Renal pelvis (tissue), 12 donors: ENCODE measurements at places on chromosomes 16 and 17.

- no peak for DNase-seq
Observed at GRCh38 chr17:64063766-64064224, 43.4 kb upstream of the ICAM2 start.

GRCh38 chr16:73064212-73064993 lies 16.5 kb upstream of the ZFHX3 start:
- no peak for DNase-seq

DNA sequence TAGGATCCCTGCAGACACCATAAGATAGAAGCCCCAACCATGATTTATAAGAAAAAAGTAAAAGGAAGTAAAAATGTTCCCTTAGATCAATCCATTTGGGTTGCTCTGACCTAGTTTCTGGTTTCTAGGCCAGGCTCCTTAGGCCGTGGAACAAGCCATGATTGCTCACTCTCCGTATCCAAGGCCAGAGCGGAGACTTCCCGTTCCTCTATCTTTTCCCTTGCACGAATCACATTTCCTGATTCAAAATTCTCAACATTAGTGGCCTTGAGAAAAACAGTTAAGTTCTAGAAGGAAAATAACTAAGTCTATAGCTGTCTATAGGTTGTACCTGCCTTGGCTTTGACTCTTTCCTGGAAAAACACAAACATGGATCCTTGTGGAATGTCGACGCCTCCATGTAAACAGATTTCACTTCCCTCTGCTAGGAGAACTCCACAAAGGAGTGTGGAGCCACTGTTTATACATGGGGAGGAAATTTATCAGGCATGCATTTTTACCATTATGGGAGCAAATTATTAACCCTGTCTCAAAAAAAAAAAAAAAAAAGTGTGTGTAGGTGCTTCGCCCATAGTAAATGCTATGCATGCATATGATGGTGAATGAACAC lies 149.6 kb downstream of the ZFHX3 start:
- no peak for DNase-seq

GRCh38 chr17:836151-836550 lies 54.0 kb downstream of the MRM3 start:
- DNase-seq: no peak

GRCh38 chr17:77457572-77458201 lies 316.9 kb downstream of the SEC14L1 start:
- no peak for DNase-seq

DNA sequence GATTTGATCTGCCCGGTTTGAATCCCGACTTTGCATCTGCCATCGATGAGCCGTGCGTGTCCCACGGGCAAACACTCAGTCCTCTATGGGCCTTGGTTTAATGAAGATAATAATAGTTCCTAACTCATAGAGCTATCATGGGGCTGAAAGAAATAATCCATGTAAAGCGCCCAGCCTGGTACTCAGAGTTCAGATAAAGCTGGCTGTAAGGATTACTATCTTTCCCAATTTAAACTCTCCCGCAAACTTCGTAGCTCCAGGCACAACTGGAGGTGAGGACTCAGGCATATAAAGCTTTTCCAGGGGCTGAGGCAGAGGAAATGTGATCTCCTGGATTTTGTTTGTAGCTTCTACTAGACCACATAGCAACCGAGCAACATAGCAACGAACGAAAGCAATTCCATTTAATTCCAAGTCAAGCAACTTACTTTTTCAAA lies 16.3 kb downstream of the ALOX15 start:
- DNase-seq: peak; percentile 78

DNA sequence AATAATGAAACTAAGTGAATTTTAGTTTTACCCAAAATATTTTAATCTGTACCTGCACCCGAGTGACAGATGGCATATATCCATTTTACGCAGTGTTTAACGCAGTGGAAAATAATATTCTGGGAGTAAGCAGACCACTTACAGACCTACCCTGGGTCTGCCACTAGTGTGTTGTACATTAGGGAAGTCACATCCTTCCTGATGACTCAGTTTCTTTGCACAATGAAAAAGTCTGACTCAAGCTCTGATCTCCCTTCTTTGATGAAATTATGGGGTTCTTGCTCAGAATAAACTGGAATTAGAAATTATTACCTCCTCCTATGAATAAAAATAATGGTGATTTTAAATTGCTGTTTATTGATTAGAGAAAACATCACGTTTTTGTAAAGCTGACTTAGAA lies 123.2 kb upstream of the AXIN2 start:
- DNase-seq: no peak

GRCh38 chr16:53041320-53042051 lies 11.2 kb downstream of the CHD9NB start:
- DNase-seq: no peak

DNA sequence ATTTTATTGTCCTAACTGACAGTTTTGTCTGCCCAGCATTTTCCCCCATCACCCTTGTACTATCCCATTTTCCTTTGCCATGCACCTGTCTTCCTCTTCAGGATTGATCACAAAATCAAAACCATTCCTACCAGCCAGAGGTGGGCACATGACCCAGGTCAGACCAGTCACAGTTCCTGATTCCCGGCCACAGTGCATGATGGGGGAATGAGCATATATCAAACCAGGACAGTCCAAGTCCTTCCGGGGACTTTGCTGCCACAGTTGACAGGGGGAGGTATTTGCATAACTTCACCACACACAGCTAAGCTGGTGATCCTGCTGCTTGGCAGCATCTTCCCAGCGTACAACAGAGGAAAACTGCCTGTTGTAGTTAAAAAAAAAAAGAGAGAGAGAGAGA lies 493.9 kb downstream of the WWOX start:
- no peak for DNase-seq

DNA sequence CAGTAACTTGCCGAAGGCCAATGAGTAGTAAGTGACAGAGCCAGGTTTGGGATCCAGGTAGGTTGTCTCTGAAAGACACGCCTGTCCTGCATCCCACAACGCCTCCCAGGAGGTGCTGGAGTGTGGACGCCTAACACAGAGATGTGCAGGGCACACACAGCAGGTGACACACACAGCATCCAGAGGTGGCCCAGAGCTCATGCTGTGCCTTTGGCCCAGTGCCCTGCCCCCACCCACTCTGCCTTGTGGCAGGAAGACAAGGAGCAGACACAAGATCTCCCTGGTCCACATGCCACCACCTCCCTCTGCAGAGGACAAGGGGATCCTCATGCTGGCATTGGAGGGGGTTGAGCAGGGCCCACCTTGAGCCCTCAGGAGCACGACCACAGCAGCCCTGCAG lies 14.7 kb upstream of the STH start:
- no peak for DNase-seq

GRCh38 chr17:32909787-32910369 lies 18.1 kb upstream of the TMEM98 start:
- peak; percentile 81 for DNase-seq

DNA sequence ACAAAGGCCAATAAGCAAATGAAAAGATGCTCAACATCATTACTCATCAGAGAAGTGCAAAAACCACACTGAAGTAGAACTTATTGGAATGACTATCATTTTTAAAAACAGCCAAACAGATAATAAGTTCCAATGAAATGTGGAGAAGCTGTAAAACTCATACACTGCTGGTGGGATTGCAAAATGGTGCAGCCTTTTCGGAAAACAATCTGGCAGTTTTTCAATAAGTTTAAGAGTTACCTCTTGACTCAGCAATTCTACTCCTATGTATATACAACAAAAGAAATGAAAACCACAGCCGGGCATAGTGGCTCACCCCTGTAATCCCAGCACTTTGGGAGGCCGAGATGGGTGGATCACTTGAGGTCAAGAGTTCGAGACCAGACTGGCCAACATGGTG lies 49.3 kb downstream of the AKAP10 start:
- no peak for DNase-seq

DNA sequence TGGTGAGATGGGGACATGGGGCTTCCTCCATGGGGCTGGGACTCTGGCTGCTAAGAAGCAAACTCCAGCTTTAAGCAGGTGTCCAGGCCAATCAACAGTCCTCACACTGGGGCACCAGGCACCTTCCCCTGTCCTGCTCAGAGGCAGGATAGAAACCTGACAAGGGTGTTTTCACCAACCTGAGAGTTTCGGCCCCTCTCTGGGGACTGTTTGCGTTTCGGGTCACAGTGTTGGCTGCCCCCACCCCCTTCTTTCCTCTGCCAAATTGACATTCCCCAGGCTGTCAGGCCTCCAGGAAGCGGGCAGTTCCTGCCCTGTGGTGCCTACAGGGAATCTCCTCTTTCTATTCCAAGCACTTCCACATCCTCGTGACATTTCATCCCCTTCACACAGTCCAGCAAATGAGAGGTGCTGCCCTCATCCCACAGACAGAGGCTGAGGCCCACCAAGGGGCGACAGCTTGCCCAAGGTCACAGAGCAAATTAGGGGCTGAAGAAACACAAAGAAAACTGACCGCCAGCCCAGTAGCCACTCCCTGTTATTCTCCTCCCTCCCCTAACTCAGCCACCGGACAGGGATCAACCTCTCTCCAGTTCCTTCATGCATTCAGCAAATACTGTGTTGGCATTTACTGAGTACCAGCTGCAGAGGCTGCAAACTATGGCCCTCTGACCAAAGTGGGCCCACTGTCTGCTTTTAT lies 38.0 kb downstream of the MMP15 start:
- no peak for DNase-seq

DNA sequence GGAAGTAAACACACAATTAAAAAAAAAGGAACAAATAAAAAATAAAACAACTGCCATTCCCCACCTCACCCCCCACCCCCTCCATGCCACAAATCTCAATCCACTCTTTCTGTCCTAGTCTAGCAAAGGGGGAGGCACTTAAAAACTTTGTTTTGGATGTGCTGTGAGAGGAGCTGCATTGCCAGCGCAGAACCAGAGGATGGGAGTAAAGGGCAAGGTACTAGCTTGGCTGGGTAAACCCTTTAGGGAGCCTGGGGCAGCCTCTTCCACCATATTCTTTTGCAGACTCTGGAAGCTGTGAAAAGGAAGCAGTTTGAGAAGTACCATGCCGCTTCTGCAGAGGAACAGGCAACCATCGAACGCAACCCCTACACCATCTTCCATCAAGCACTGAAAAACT lies 1.4 kb downstream of the MRPS7 start:
- no peak for DNase-seq

DNA sequence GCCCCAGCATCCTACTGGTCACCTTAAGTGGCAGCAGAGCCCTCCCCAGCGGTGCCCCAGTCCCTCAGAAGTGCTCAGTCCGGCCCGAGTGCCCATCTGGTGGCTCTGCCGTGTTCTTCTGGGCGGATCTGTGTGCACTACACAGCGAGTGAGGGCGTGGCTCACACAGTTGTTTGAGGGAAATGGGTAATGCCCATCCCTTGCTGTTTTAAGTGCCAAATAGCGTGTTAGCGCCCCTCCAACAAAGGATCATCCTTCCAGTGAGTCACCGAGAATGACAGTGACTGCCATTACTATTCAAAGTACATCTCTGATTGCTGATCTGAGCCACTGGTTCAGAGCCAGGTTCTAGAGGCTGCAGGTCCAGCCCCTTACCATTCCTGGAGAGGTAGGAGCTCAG lies 152.0 kb downstream of the LGALS9B start:
- DNase-seq: no peak

GRCh38 chr17:75295201-75296158 lies 6.2 kb upstream of the SLC25A19 start:
- DNase-seq: no peak

DNA sequence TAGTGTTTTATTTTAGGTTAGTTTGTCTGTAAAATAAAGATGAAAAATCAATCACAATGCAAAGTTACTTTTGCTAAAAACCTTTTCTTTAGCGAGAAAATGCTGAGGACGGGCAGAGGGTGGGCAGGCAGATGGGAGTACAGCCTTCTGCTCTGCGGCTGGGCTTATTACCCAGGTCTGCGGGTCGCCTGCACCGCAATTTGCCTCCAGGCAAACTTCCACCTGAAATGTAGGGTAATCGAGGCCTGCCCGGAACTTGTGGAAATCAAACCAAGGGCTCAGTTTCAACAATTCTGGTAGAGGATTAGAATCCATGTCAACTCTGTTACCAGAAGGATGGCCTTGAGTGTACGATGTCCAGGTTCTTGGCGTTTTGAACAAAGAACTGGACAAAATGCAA lies 22.3 kb upstream of the MMD start:
- DNase-seq: no peak

DNA sequence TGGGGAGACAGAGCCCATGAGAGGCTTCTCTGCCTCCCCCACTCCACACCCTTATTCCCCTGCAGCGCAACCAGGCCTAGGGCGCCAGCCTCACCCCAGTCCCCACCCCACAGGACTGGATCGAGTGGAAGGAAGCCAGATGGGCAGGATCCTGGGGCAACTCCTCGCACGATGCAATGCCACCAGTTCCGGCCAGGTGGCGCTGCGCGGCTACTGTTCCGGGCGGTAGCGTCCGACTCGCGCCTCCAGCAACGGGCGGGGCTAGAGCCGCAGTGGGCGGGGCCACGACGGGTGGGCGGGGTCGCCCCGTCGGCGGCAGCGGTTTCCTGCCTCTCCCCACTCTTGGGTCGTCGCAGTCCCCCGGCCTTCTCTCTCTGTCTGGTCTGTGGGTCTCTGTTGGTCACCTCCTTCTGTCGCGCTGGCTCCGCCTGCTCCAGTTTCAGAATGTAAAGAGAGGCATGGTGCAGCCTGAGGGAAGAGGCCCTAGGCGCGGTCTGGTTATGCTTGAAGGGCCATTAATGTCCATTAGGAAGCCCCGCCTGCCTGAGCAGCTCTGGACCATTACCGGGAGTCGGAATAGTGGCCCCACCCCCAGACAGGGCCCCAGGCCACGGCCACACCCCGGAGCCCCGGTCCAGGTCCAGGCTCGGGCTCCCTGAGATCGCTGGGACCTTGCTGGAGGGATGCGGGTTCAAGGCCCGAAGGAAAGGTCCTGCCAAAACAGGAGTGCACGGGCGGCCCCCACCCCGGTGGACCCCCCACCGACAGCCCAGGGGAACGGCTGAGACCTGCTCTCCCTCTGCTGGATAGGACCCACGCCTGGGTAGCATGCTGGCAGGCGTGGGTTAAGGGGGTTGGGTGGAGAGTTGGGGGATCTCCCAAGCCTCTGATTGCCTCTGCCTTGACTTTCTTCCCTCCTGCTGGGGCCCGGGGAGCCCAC lies 3.3 kb upstream of the NHERF2 start:
- peak; percentile 88 for DNase-seq
